ENCODE measurements at places on chromosomes 1 and 21.

- DNase-seq = no peak
Measured at GRCh38 chr1:184825571-184825970, 70.9 kb upstream of the EDEM3 start.

- no peak for DNase-seq
Measured at GRCh38 chr1:45796946-45797345, 6.5 kb upstream of the MAST2 start.

- peak; percentile 80 for DNase-seq
Measured at GRCh38 chr1:116375887-116376728, 3.1 kb downstream of the ATP1A1 start.

GRCh38 chr1:100921110-100921706 is 25.3 kb downstream of the SLC30A7 start:
- DNase-seq = peak; percentile 21

DNA sequence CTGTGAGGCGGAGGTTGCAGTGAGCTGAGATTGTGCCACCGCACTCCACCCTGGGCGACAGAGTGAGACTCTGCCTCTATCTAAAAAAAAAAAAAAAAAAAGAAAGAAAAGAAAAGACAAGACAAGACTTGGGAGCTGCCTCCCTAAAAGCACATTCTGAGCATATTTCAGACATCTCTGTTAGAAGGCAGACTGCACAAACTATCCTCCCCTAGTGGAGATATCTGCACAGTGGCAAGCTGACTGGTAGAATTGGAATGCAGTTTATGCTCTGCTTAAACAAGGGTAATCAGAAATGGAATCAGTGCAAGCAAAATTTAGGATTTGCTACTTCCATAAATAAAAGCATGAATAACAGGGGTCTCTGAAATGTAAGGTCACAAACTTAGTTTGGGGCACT is 31.8 kb downstream of the GNG4 start:
- DNase-seq = no peak

DNA sequence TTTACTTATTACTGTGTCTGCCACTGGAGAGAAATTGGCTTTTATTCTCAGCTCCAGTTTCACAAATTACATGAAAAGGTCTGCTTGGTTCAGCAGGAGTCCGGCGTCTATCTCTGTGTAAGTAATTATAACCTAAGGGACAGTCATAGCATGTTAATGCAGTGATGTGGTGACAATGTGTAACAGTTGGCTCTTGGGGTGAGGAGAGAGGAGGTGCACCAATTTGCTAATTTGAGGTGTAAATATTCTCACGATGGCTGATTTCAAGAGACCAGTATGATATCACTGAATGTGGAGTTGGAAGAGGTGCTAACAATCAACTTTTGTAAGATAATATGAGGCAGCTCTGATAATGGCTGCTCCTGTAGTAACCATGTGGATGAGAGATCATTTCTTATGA is 86.1 kb downstream of the CTH start:
- DNase-seq = no peak

DNA sequence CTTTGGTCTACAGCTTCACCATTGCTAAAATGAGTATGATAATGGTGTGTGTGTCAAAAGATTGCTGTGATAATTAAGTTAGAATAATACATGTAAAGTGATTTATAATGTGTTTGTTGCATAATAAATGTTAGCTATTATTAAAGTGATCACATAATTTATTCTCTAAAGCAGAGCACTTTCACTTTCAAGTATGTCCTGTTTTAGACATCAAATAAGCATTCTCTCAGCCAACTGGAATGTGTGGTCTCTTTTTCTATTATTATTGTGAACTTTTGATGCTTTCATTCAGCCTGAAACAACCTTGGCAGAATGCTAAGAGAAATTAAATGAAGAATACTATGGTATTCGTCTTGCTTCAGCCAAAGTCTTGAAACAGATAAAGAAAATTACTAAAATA is 102.8 kb upstream of the COL11A1 start:
- DNase-seq = no peak

DNA sequence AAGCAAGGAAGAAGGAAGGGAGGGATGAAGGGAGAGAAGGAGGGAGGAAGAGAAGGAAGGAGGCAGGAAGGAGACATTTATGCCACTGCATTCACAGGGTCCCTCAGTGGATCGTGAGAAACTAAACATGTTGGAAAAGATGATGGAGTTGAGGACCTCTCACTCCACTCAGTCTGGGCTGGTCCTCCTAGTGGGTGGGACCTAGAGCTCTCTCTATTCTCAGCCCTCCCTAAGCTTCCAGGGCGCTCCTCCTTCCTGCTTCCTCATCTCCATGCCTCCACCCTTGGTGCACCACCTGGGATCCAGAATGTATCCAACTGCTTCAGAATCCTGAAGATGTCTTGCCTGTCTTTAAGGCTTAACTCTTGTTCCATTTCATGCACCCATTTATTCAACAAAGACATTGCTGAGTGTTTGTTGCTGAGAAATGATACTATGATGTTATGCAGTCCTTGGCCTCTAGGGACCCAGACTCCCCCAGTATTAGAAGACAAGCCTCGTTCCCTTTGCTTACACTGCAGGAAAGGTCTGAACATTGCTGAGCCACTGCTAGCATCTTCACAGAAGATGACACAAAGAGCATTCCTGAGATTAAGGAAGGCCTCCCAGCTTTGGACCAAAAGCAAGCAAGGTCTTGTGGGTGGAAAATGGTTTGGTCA is 88.5 kb downstream of the BEND5 start:
- DNase-seq = no peak

DNA sequence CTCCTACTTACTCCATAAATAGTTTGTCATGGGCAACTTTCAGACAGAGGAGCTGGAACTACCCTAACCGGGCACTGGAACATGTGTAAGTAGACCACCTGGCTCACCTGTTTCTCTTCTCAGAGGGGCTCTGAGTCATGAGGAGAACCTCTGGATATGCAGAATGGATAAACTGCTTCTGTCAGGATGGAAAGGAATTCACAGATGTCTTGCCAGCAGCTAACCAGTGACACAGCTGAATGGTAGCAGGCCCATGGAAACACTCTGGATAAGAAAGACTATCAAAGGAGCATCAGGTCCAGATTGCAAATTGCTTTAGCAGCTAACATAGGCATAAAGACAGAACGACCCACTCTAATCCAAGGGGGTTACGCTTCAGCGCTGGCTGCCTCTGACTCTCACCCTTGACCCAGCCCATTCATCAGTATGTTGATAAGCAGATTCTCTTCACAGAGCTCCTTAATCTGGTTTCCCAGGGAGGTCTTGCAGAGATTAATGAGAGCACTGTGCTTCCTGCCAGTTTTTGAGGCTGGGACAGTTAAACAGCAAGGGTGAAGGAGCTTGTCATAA is 54.2 kb downstream of the HIVEP3 start:
- no peak for DNase-seq

- DNase-seq = no peak
Measured at GRCh38 chr1:230301822-230302221, 124.3 kb downstream of the PGBD5 start.

DNA sequence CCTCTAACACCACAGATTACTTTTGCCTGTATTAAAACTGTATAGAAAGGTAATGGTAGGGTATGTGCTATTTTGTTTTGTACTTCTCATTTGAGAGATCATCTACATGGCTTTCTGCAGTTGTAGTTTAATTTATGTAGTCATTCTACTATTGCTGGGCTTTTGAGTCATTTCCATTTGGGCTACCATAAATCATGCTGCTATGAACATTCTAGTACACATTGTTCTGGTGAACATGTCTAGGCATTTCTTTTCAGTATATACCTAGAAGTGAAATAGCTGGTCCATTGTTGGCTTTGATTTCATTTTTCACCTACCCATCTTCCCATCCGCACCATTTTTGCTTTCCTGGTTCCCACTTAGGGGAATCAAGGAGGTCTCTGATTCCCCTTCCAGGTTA is 18.7 kb downstream of the EDN2 start:
- DNase-seq = no peak

DNA sequence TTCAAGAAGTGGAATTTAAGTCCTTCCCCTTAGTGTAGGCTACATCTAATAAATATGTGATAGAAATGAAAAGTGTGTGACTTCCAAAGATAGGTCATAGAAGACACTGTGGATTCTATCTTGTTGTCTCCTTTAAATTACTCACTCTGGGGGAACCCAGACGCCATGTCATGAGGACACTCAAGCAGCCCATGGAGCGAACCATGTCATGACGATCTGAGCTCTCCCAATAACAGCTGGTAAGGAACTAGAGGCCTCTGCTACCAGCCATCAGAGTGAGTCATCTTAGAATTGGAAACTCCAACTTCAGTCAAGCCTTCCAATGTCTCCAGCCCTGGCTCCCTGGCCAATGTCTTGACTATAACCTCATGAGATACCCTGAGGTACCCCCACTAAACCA is 6.3 kb downstream of the COA7 start:
- no peak for DNase-seq

DNA sequence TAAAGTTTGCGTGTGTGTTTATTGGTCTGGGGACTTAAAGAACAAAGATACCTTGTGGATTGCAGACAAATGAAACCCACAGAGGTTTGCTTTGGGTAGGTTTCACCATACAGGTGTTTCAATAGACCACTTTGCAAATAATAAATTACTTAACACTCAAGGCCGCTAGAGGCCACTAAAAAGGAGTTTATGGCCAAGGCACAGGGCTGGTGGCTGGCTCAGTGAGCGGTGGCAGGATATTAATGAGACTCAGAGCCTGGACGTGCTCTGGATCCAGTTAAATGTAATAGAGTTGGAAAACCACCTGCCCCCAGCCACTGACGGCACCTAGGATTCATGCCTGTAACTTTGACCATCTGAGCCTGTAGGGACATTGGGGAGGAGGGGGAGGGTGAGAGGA is 44.5 kb downstream of the LRRC38 start:
- no peak for DNase-seq

- no peak for DNase-seq
Measured at GRCh38 chr1:167440776-167441175, 77.6 kb downstream of the CD247 start.

DNA sequence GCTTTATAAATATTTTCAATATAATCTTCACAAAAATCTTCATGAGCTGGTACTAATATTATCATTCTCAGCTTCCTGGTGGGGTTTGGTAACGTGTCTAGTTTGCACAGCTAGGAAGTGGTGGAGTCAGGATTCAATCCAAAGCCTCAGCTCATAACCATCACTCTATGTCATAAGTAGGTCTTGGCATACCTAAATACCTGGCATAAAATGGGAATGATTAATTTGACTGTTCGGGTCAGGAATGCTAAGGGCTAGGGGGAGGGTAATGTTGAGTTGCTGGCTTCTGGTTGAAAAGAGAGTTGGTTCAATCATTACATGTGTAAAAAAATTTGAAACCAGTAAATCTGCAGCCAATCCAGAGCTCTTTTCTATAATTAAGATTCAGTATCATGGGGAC is 5.6 kb upstream of the SAMSN1 start:
- DNase-seq = no peak

- no peak for DNase-seq
Measured at GRCh38 chr1:203211812-203212211, 17.7 kb downstream of the CHIT1 start.

DNA sequence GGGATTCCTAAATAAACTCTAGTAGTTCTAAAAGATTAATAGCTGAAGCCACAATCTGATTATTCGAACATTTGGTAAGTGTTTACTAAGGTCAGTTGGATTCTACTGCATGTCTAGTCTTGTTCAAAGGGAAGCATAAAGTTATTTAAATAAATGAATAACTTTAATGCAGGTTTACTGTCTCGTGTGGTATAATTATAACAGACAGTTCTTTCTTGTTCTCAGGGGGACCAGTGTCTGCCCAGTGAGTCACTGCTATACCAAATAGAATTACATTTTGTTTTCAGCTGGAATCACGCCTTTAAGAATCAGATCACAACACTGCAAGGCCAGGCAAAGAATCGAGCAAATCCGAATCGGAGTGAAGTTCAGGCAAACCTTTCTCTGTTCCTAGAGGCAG is 45.1 kb downstream of the SMG7 start:
- DNase-seq = no peak

GRCh38 chr1:72489801-72490200 is 207.5 kb upstream of the NEGR1 start:
- DNase-seq = no peak

GRCh38 chr1:104765085-104765484 is 1015.4 kb downstream of the AMY1C start:
- DNase-seq = no peak

DNA sequence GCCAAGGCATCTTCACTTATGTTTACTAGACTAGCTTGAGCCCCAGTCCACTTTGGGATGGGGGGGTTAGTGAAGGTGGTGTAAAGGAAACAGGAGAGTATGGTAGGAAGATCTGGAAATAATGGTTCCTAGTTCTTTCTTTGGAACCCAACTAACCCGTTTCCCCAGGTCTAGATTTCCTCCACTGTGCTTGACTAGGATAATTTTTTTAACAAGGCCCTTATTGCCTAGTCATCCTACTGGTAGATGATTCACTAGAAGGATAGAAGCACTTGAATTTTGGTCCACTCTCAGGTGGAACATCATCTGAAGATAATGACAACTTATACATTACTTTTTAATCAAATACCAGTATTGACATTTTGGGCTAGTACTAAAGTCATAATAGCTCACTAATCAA is 45.9 kb upstream of the MYOCOS start:
- no peak for DNase-seq

DNA sequence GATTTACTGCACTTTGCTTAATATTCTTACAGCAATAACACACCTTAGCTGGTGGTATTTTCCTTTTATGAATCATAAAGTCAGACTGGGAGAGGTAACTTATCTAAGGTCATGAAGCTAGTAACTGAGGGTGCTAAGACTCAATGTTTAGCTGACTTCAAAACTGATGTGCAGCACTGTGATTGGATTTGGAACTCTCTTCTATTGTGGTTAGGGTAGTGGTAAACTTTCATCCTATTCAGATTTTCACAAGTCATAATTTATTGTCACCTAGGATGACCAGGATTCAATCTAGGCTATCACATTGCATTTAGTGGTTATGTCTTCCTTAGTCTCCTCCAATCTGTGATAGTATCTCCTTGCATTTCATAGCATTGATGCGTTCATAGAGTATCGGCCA is 18.9 kb downstream of the EPB41 start:
- DNase-seq = no peak

Data from stromal cell of bone marrow (primary cell).